ENCODE measurements at places on chromosomes 2 and 18.

DNA sequence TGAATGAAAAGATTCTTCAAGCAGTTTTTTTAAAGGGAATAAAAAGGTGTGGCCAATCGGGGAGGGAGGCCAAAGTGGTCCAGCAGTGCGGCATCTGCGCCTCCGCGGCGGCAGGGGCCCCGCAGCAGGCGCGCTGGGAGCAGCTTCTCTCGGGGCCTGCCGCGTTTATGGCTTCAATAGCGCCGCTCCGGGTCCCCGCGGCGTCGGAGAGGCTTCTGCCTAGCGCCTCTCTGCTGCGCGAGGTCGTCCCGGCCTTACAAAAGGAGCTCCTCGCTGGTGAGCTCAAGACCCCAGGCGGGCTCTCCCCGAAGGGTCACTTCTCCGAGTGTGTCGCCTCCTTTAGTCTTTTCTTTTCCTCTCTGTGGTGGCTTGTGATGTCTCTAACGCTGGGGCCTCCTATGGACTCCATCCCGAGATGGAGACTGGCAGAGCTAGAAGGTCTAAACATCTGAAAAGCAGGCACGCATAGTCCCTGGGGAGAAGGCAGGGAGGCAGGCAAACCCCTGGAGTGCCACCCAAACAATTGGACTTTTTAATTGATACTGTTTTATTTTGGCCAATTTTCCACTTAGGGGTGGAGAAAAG, 67.1 kb downstream of the SUMO1 start:
- DNase-seq, result no peak

DNA sequence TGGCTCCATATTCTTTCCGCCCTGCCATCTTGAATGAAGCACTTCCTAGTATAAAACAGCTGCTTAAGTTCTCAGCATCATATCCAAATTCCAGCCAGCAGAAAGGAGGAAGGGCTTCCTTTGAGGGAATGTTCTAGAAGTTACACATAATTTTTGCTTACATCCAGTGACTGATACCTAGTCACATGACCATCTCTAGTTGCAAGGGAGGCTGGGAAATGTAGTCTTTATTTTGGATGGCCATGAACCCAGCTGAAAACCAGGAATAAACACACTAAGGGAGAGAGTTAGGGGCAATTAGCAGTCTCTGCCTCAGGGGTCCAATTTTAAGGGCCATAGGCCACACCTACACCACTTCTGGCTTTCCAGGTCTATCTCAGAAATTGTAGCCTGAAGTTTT, 57.8 kb upstream of the LMAN1 start:
- no peak for DNase-seq

DNA sequence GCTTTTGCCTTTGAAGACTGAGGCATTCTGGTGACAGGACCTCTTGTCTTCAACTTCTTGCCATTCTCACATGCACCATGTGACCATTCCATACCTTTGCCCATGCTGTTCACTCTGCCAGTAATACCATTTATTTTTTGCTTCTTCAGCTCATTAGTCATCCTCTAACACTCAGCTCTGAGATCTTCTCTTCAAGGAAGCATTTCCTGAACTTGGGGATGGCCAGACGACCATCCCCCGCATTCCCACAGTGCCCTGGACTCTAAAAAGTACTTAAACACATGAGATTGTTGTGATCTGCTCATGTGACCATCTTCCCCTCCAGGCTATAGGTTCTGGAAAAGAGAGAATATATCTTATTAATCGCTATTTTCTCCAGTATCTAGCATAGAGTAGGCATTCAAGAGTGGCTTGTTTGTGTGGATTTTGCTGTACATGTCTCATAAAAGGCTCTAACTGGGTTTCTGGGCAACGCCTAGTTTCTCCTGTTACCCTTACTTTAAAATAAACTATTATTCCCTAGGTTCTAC, 33.9 kb downstream of the PAX3 start:
- DNase-seq, result no peak

- DNase-seq, result no peak
Observed at GRCh38 chr2:195659114-195659513, 2.1 kb downstream of the SLC39A10 start.

DNA sequence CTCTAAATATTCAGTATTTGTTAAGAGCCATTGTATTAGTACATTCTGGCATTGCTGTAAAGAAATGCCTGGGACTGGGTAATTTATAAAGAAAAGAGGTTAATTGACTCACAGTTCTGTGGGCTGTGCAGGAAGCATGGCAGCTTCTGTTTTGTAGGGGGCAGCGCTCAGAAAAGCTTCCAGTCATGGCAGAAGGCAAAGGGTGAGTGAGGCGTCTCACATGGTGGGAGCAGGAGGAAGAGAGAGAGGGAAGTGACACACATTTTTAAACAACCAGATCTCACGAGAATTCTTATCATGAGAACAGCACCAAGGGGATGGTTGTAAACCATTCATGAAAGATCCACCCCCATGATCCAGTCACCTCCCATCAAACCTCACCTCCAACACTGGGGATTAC, 13.8 kb upstream of the CCDC102B start:
- DNase-seq, result no peak

GRCh38 chr2:234193977-234194563, 143.6 kb downstream of the SPP2 start:
- no peak for DNase-seq

DNA sequence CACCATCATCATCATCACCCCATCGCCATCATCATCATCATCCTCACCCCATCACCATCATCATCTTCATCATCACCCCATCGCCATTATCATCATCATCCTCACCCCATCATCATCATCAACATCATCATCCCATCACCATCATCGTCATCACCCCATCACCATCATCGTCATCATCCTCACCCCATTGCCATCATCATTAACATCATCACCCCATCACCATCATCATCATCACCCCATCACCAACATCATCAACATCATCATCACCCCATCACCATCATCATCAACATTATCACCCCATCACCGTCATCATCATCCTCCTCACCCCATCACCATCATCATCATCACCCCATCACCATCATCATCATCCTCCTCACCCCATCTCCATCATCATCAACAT, 151.0 kb downstream of the DNER start:
- DNase-seq, result no peak

GRCh38 chr18:58596265-58596681, 32.6 kb downstream of the ALPK2 start:
- no peak for DNase-seq

DNA sequence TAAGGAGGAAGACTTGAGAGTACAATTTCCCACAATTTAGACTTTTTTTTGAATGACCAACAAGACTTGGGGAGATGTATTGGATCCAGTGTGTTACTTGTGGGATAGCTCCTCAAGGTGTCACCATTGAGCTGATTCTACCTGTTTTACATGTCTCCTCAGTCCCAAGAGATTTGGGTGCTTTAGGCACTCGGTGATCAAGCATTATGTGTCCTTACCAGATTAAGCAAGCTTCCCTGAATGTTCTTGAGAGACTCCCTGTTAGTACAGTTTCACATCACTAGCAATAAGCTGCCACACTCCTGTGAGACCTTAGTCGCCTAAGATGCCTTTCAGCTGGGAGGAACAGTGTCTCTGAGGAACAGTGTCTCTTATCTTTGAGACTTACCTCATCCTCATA, 384.3 kb upstream of the SYT4 start:
- DNase-seq, result no peak

DNA sequence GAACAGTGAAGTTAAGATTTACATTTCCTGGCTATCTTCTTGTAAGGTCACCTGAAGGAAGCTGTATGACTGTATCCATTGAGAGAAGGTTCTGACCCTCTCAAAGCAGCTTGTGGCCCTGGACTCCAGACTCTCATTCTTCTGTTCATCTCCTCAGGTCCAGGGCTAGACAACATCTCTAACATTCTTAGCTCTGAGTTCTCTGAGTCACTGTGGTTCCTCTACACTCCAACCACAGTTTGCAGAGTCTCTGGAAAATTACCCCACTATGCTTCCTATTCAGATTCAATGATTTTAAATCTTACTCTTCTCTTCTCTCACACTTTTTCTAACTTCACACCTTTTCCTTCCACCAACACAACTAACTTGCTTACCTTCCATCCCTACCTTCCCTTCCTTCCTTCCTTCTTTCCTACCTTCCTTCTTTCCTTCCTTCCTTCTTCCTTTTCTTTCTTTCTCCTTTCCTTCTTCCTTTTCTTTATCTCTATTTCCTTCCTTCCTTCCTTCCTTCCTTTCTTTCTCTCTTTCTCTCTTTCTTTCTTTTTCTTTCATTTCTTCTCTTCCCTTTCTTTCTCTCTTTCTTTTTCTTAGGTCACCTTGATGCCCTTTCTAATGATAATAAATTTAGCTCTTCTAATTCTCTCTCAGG, 824.3 kb upstream of the ZEB2 start:
- DNase-seq, result no peak

DNA sequence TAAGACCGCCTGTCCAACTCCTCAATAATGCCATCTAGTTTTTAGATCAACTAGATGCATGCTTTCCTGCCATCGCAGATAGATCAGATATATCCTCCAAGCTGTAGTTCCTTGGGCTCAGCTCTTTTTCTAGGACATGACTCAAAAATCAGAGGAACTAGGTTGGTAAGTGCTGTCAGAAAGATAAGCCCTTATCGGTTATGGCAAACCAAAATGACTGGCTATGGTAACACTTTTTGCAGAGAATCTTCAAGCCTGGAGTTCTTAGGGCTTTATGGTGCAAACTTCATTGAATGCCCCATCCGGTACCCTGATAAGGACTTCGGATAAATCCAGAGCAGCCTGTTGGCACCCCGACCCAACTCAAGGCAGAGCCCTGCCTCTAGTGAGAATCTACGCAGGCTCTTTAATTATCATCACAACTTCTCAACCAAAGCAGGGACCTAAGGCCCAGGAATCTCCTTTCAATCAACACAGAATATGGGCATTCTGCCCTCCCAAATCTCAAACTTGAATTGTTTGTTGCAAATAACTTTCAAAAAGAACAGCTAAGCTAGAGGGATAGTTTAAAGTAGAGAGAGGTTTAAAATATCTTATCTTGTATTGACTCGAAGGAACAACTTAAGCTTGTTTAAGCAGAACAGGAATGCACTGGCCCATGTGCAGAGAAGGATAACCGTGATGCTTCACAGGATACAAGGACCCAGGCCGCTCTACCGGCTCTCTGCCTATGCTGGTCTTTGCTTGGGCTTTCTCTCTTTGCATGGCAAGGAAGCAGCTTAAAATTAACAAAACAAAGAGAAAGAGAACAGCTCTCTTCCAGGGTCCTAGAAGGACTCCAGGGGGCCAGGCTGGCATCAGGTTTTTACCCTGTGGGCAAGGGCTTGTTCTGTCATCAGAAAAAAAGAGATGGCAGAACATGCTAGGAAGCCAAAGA, 3.4 kb upstream of the CYP1B1 start:
- DNase-seq, result no peak

- no peak for DNase-seq
Observed at GRCh38 chr18:36516726-36517125, 219.2 kb downstream of the FHOD3 start.
